ENCODE measurements at places on chromosomes 2 and 18.

- DNase-seq, result peak; percentile 67
These were observed 85.9 kb upstream of the KLF7 start for GRCh38 chr2:207251573-207252192.

DNA sequence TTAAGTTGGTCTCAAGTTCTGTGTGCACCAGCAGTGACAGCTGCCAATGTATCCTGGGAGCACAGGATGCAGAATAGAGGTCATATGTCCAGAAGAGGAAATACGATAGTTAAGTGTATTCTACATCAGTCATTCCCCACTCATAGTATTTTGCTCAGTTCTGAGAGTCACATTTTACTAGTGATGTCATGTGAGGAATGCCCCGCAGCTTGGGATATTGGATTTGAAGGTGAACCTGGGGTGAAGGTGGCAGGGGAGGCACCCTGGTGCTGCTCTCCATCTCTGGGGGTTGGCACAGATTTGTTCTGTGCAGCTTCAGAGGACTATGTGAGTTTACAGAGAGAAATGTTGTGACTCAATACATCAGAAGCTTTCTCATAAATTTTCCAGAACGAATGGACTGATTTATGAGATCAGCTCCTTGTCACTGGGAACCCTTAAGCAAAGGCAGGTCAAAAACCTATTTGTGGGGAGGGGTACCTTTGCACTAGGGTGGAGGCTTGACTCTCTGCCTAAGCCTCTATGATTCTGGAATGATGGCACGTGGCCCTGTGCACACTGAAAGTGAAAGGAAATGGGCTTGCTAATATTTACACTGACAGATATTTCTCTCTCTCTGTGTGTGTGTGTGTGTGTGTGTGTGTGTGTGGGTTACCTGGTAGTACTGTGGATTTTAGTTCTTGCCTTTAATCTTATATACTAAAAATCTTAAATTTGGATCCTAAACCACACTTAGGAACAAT, 95.9 kb downstream of the NEB start:
- DNase-seq, result no peak

GRCh38 chr2:199928626-199929025, 17.5 kb downstream of the C2orf69 start:
- DNase-seq, result no peak

- no peak for DNase-seq
These were observed 52.0 kb downstream of the HAUS1 start for GRCh38 chr18:46156124-46156745.

- DNase-seq, result no peak
These were observed 48.6 kb upstream of the TEX51 start for GRCh38 chr2:126849991-126850535.

- peak; percentile 20 for DNase-seq
These were observed 54.6 kb downstream of the PRKCE start for GRCh38 chr2:45706033-45706432.

DNA sequence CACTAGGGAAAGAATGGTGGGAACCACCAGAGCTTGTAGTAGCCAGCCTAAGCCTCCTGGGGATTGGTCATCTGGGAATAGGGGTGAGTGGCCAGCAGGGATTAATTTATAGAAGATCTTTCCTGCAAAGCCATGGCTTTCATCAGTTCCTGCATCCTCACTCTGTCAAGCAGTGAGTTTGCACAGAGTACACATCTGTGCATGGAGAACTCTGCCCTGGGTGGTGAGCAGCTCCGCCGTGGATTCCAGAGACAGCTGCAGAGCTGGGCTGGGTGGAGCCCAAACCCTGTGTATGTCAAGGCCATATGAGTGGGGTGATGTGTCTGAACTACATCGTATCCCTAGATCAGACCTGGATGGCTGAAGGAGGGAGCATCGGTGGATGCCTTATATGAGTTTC, 182.2 kb downstream of the GLI2 start:
- DNase-seq, result no peak

GRCh38 chr2:71372042-71372441, 40.5 kb downstream of the ZNF638 start:
- DNase-seq, result no peak

- DNase-seq, result no peak
These were observed 1.3 kb upstream of the TBC1D8 start for GRCh38 chr2:101152272-101153076.

DNA sequence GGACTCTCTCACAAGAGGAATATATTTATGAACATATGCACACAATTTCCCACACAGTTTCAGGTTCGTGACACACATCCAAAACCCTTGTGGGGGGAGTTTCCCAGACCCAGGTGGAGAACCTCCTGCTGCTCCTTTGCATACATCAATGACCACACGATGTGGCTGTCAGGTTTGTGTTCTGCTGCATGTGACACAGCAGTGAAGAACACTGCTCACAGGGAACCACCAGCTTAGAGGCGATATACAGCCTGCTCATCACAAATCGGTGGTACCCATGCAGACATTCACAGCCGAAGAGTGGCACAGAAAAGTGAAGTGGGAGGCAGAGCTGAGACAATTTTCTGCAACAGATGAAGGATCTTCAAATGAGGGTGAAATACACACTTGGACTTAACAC, 175.6 kb upstream of the ZFP36L2 start:
- no peak for DNase-seq

GRCh38 chr2:72496479-72496878, 329.4 kb downstream of the EXOC6B start:
- DNase-seq, result no peak

GRCh38 chr2:43038696-43039094, 187.7 kb downstream of the ZFP36L2 start:
- no peak for DNase-seq

GRCh38 chr2:104049981-104050380, 803.9 kb upstream of the POU3F3 start:
- no peak for DNase-seq

DNA sequence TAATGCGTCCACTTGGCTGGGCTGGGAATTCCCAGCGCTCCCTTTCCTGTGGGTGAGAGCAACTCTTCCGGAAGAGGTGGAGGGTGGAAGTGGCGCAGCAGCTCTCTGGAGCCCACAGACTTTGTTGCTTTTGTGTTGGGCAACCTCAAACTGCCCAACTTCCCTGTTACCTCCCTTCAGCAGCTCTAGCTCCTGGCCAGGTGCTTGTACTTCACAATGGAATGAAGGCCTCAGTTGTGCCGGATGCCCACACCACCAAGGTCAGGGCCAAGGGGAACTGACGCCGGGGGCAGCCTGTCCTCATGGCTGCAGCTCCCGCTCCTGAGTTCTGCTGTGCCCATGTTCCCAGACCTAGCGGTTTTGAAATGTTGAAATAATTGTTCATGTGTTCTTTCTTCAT, 322.9 kb downstream of the GALR1 start:
- DNase-seq, result no peak

DNA sequence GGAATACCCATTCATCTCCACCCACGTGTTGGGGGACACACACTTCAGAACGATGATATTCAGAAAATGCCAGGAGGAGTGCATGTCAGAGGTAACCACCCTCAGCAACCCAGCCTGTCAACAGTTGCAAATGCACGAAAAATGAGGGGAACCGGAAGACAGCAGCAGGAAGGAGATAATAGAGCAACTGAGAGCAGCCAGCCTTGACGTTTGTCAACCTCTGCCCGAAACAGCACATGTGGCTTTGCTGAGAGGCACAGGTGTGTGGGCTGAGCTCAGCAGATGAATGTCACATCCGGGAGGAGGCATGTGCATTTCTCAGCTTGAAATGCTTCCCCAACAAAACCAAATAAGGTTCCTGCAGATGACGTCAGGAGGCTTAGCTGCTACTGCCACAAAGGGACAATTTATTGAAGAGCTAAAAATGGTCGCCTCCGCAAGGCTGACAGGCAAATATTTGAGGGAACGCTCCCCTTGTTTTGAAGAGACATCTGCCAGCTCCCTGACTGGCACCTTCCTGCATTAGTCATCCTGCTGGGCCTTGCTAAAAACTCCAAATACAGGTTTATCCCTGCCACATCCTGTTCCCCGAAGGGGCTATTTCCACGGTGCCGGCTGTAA, 419.0 kb downstream of the NBAS start:
- no peak for DNase-seq

- DNase-seq, result no peak
These were observed 45.7 kb upstream of the ACAA2 start for GRCh38 chr18:49859021-49859359.

All from skeletal muscle cell (primary cell).